ENCODE measurements at places on chromosomes 7 and 10.

DNA sequence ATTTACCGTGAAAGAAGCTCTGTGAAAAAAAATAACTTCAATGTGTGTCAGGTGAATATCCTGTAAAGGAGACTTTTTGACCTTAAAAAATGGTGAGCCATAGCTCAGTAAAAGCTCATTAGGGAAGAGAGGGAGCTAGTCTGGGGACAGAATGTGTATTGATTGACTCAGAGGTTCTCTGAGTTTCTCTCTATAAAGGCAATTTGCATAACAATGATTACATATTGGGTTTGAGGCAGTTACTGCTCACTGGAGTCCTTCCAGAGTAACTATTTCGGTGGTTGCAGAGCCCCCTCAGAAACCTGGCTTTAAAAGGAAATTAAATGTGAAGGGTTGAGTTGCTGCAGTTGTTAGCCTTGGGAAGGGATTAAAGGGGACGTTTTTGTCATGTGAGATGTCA is 181.6 kb downstream of the GALNT17 start:
- no peak for DNase-seq

DNA sequence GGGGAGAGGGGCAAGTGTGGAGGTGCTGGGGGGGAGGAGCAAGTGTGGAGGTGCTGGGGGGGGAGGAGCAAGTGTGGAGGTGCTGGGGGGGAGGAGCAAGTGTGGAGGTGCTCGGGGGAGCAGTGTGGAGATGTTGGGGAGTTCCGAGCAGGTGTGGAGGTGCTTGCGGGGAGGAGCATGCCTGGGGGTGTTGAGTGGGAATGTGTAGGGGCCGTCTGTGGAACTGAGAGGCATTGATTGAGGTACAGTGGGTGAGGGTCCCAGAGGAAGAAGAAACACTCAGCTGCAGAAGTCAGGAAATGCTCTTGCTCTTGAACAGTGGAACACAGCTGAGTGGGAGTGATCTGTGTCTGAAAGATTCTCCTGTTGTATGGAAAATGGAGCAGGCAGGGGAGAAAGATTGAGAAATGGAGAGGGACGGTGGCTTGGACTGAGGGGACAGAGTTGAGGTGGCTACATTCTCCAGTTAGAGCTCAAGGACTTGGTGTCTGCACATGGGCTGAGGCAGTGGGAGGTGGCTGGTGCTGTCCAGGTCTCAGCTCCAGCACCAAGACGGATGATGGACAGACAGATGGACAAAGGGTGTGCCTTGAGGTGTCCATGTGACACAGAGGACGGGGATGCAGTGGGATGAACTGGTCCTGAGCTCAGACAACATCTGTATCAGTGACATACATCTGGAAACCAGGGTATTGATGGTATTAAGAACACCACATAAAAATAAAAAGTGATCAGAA is 25.2 kb upstream of the NCAPG2 start:
- DNase-seq: no peak

DNA sequence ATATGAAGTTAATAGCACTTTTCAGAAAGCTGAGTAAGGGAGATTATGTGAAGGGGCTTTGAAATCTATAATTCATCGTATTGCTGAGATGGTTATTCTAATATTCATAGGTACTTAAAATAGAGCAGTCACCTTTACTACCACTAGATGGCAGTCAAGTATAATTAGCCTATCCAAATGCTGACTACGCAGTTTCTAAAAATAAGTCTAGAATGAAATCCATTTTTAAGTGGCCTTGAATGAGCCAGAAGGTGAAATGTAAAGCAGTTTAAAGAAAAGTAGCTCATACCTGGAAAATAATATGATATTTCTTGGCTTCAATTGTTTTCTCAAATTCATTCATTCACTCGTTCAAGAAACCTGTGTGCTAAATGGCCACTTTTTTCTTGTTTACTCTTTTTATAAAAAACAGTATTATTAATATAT is 1277.1 kb downstream of the GATA3 start:
- no peak for DNase-seq

GRCh38 chr7:137172105-137172590 is 171.4 kb downstream of the PTN start:
- DNase-seq: no peak

GRCh38 chr10:97228130-97228774 is 42.5 kb upstream of the SLIT1 start:
- no peak for DNase-seq

DNA sequence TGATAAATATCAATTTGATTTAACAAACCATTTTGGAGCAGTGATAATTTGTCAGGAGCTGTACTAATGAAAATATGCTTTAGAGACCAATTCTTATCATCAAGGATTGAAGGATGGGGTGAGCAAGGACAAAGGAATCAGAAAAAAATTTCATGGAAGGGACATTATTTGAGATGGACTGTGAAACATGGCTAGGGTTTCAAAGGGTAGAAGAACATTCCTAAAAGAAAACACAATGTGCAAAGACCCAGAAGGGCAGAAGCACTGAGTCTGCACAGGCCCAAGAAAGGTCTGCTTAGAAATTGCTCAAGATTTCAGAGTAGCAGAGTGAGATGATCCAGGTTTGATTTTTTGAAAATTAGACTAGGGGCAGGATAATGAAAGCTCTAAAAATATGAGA is 174.5 kb downstream of the LRRN3 start:
- DNase-seq: no peak

DNA sequence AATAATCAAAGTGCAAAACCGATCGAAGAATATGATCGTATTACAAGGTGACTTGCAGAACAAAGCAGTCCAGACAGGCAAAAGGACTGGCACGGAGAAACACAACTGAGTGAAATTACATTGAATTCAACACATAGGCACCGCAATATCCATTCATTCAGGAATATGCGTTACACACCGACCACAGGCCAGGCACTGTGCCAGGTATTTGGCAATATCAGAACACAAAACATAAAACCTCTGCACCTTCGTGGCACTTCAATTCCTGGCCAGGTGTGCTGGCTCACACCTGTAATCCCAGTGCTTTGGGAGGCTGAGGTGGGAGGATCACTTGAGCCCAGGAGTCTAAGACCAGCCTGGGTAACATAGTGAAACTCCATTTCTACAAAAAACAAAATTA is 187.9 kb downstream of the DIP2C start:
- DNase-seq: no peak

DNA sequence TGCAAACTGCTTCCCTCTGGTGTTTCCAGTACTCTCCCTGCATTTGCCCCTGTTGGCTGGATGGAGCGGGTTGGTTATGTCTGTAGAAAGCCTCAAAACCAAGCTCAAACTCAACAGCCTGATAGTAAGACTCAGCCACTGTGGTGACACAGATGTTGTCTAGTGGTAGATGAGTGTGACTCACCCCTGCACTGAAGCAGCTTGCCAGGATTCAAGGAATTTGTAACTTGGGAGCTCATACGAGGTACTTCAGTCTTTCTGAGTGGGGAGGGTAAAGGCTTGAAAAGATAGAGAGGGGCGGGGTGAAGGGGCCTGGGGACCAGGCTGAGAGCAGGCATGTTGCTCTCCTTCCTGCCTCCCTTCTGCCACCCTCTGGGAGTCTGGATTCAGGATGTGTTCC is 22.9 kb upstream of the AQP1 start:
- no peak for DNase-seq

GRCh38 chr10:71638064-71638821 is 81.3 kb downstream of the C10orf105 start:
- DNase-seq: no peak

DNA sequence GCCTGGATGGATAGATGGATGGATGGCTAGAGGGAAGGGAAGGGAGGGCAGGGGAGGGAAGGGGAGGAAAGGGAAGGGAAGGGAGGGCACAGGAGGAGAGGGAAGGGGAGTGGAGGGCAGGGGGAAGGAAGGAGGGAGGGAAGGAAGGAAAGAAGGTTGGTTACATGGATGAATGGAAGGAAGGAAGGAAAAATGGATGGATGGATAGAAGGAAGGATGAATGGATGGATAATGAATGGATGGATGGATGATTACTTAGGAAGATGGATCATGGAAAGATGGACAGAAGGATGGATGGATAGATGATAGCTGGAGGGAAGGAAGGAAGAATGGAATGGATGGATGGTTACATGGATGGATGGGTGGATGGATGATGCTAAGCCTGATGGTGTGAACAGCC is 451.7 kb upstream of the FOXK1 start:
- DNase-seq: no peak

DNA sequence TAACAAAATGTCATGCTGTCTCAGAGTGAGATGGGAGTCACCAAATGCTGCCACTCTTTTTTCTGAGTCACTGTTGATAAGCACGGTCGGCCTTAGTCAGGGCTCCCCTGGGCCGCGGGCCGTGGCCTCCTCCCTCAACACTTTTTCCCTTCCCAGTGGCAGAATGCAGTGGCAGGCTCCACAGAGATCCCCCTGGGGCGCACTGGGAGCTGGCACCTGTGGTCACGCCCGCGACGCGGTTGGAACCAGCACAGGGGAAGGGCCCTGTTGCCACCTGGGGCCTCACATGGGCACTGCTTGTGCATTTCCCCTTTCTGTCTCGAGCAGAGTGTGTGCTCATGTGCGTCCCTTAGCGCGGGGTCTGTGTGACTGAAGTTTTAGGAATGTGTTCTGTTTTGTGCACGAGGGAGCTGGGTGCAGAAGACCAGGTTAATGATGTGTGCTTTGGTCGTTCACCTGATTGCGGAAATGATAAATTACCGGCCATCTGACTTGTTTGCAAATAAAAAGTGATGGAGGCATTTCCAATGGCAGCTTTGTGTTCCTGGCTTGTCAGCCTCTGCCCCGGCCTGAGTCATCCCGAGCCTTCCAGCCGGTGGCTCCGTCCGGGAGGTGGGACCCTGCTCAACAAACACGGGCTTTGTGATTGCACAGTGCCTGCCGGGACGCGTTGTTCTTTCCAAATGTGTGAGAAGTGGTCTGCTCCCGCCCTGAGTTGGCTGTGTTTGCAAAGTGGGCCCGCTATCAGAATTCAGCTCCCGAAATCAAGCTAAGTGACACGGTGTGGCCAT is 100.7 kb downstream of the NKX6-2 start:
- DNase-seq: no peak

DNA sequence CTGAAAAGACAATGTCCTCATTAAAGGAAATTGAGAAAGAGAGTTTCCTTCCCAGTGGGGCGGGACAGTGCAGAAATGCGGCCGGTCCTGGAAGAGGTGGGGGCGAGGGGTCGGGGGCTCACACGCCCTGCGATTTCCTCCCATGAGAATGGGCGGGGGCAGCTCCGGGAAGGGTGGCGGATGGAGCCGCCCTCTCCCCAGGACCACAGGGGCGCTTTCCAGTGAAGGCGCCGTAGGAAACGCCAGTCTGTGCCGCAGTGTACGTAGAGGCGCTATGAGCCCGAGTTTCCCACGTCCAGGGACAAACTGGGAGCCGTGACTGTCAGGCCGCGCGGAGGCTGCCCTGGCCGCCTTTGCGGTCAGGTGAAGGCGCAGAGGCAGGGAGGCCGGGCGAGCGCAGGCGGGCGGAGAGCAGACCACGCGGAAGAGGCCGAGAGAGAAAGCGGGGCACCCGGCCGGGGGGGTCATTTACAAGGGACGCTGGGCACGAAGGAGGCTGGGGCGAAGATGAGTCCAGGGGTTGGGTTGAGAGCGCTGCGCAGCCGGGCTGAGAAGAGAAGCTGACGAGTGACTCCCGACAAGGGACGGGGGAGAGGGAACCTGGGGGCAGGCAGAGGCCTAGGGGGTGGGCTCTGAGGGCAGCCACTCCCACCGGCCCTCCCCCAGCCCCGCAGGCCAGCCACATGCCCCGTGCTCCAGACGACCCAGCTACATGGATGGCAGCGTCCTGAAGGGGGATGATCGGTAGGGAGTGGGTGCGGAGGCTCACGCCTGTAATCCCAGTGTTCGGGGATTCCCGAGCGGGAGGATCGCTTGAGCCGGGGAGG is 45.0 kb downstream of the ALOX5 start:
- DNase-seq: peak; percentile 20
